ENCODE measurements at places on chromosomes 16 and 17.

DNA sequence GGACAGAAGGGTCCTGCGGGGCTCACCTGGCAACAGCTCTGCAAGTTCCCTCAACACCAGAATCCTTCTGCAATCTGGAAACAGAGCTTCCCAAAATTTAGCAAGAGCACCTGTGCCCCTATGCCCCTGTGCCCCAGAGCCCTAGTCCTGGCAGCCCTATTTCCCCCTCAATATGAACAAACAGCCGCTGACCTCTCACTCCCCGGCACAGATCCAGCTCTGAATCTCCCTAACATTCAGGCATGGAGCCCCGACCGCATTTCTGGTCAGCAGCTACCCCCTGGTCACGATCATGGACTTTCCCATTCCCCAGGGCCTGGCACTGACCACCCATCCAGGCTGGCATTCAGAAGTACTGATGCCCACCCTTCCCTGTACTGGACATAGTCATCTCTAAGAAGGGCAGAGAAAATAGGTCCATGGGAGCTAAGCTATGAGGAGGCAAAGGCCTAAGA, 110.8 kb upstream of the SMURF2 start:
- no peak for DNase-seq

DNA sequence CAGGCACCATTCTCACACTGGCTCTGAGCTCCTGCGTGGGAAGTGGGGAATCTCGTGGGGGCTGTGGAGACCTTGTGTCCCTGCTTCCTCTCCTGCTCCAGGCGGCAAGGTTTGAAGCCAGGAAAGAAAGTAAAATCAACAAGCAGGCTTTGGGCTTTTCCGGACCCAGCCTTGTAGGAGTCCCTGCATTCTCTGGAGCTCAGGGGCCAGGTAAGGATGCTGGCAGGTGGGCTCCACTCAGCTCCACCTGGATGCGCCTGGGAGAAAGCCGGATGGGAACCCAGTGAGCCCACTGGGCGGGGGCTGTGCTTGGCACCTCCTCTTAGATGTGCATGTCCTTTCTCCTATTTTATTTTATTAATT, 362.5 kb downstream of the SEC14L1 start:
- no peak for DNase-seq

- DNase-seq, result no peak
Measured at GRCh38 chr17:47618410-47618809, 31.3 kb upstream of the KPNB1 start.

DNA sequence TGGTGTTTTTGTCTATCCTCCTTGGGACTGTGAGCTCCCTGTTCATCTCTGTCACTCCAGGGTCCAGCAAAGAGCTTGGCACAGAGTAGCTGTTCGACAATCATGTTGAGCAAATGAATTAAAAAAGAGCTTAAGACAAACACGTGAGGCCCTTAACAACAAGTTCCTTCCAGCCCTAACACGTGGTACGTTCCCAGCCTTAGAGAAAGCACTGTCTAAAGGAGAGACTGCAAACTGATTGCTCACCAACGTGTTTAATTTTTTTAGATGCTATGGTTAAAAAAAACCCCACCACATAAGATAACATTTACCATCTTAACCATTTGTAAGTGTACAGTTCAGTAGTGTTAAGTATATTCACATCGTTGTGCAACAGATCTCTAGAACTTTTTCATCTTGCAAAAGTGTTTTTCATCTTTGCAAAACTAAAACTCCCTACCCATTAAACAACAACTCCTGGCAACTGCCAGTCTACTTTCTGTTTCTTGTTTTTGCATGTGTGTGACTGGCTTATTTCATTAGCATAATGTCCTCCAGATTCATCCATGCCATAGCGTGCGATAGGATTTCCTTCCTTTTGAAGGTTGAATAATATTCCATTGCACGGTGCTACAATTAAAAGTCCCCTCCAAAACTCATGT, 28.2 kb downstream of the LAT start:
- DNase-seq, result no peak

GRCh38 chr17:16879686-16880085, 92.2 kb downstream of the TNFRSF13B start:
- no peak for DNase-seq

DNA sequence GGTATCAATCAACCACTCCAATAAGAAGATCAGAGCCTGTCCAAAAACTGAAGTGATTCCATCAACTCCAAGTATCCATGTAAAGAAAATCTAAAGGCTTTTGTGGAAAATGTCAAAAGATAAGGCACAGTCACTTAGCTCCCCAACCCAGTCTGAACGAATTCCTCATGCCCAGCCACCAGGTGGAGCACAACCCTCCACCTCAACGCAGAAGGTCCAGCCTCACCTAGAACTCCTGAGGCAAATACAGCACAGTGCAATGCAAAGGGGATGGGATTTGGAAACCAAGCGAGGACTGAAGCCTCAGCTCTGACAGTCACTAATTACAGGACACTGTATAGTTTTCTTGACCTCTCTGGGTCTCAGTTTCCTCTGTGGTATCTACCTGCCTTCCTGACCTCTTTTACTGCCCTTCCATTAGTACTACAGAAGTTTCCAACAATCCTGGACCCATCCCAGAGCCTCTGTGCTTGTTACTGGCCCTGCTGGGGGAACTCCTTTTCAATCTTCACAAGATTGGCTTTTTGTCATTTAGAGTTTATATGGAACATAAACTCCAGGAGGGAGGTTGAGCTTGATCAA, 2.0 kb downstream of the NCBP3 start:
- peak; percentile 34 for DNase-seq

DNA sequence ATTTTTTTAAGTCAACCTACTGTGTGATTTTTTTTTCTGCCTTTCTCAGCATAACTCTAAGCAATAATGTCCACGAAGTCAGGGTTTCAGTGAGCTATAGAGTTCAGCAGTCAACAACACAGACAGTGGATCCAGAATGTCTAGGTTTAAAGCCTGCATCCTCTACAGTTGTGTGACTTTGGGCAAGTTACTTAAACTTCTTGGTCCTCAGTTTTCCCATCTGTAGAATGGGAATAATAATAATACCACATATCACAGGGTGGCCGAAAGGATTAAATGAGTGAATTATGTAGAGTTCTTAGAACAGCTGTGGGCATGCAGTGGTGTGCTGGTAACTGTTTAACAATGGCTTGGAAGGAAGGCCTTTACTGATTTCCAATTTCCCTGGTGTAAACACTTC, 38.8 kb upstream of the MEAK7 start:
- DNase-seq, result no peak

DNA sequence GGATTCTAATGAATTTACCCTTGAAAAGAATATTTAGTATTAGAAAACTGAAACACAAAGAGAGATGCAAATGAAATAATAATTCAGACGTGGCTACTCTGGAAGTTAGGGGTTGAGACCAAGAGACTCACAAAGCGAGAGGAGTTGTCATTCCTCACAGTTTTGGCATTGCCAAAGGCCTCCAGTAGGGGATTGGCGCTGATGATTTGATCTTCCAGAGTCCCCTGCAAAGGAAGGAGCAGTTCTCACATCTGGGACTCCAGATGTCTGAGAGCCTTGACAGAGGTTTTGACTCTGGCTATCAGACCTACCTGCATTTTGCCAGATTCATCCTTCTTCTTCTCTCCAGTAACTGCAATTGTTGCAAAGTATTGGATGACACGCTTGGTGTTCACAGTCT, 6.6 kb downstream of the MYH8 start:
- no peak for DNase-seq

GRCh38 chr16:23500862-23501225, 9.4 kb downstream of the GGA2 start:
- DNase-seq, result no peak

- DNase-seq, result no peak
Measured at GRCh38 chr16:12964461-12964860, 63.1 kb downstream of the SHISA9 start.

- no peak for DNase-seq
Measured at GRCh38 chr17:9044772-9045463, 23.6 kb downstream of the NTN1 start.

GRCh38 chr17:15293558-15293957, 28.4 kb upstream of the PMP22 start:
- DNase-seq, result no peak

GRCh38 chr16:74261068-74261467, 35.5 kb upstream of the PSMD7 start:
- DNase-seq, result no peak

- no peak for DNase-seq
Measured at GRCh38 chr17:81238490-81238814, 403 bp downstream of the TEPSIN start.

DNA sequence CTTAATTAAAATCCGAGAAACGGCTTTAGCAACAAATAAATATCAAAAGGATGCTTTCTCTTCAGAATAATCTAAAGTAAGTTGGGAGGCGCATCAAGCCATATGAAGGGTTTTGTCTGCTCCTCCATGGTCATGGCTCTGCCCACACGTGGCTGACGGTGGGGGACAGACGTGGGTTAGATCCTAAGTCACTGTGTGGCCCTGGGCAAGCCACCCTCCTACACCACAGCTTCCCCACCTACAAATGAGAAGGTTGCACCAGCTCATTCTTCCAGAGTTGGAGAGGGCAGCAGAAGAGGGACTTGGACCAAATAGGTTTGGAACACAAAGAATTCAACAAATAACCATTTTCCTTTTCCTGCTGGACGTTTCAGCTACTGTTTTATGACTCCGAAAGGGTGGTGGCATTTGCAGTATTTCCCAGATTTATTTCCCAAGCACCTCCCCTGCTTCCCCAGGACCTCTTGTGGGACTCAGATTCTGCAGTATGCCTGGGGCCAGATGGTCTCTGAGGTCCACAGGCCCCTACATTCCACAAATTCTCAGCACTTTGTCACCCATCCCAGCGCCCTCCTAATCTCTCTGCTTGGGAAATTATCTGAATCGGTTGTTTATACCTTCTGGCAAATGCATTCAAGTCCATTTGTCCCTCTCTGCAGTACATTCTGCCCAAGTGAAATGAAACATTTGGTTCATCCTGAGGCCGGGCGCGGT, 17.8 kb downstream of the LRRC75A start:
- DNase-seq, result peak; percentile 45

- no peak for DNase-seq
Measured at GRCh38 chr16:22008215-22009059, 526 bp downstream of the MOSMO start.

DNA sequence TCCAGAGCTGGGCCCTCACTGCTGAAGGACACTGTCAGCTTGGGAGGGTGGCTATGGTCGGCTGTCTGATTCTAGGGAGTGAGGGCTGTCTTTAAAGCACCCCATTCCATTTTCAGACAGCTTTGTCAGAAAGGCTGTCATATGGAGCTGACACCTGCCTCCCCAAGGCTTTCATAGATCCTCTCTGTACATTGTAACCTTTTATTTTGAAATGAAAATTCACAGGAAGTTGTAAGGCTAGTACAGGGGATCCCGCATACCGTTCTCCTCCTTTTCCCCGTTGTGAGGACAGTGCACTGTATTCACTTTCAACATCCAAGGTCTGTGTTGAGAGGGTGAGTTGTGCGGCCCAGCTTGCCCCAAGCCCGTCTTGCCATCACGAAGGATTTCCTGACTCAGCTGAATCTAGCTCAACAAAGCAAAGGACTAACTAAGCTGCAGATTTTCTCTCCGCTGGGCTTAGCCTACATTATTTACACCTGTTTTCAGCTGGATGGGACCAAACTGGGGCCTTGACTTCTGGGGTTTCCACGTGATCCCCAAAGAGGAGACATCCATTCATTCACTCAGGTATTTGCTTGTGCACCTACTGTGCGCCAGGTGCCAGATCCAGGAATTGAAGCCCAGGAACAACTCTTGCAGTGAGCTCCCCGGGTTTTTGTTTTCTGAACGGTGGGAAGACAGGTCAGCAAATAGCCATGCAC, 5.2 kb upstream of the TMEM235 start:
- DNase-seq, result no peak

- no peak for DNase-seq
Measured at GRCh38 chr17:75009139-75009724, 3.2 kb upstream of the MRPL58 start.

GRCh38 chr16:4467916-4468315, 6.5 kb downstream of the NMRAL1 start:
- no peak for DNase-seq

GRCh38 chr17:59508999-59509625, 56.3 kb upstream of the DHX40 start:
- no peak for DNase-seq

DNA sequence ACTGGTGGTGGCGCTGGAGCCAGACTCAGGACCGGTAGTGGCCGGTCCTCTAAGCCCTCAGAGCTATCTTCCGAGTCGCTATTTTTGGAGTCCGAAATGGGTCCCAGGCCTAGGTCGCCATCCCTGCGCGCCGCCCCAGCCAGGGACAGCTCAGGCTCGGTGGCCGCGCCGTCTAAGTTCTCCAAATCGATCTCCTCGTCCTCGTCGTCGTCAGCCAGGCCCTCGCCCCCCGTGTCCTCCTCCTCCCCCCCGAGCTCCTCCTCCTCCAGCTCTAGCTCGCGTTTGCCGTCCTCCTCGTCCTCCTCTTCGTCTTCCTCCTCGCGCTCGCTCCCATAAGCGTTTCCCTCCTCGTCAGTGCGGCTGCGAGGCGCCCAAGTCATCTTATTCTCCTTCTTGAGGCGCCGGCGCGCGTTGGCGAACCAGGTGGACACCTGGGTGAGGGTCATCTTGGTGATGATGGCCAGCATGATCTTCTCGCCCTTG, 1.6 kb downstream of the IRX3 start:
- DNase-seq, result peak; percentile 25

- no peak for DNase-seq
Measured at GRCh38 chr17:7445619-7445968, 733 bp downstream of the CHRNB1 start.

- no peak for DNase-seq
Measured at GRCh38 chr16:104928-105327, 26.9 kb downstream of the MPG start.

DNA sequence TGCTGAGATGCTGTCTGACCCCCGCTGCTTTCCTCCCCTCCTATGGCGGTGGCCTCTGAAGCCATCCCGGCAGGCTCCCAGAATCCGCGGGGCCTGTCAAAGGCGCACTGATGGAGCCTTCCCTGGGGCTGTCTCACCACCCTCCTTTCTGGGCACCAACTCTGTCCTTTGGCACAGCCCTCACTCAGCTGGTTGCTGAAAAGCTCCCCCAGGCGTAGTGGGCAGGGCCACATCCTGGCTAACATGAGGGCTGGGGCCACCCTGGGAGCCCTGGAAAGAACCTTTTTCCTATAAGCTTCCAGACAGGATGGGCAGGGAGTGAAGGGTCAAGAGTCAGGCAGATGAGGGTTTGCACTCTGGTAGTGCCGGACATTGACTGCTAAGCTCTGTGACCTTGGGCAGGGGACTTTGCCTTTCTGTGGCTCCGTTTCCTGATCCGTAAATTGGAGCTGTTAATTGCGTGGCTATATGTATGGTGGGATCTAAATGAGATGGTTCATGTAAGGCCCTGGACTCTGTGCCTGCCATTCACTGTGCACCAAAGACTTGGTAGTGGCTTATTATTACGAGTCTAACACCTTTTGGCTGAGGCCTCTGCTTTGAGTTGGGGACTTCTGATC, 27.6 kb upstream of the LASP1NB start:
- no peak for DNase-seq

GRCh38 chr17:65013613-65014391, 42.7 kb downstream of the GNA13 start:
- peak; percentile 89 for DNase-seq

- no peak for DNase-seq
Measured at GRCh38 chr17:6541886-6542285, 14.5 kb downstream of the PITPNM3 start.

GRCh38 chr17:55318081-55318480, 53.3 kb downstream of the HLF start:
- DNase-seq, result no peak

- DNase-seq, result no peak
Measured at GRCh38 chr17:45129940-45130680, 2.2 kb downstream of the PLCD3 start.

GRCh38 chr17:55845385-55845784, 94.5 kb downstream of the PCTP start:
- DNase-seq, result peak; percentile 32

Measured in fibroblast of the aortic adventitia (primary cell).